ENCODE measurements at places on chromosomes 12 and 14.

GRCh38 chr12:104746467-104747088 is 211.5 kb downstream of the SLC41A2 start:
- DNase-seq = no peak

DNA sequence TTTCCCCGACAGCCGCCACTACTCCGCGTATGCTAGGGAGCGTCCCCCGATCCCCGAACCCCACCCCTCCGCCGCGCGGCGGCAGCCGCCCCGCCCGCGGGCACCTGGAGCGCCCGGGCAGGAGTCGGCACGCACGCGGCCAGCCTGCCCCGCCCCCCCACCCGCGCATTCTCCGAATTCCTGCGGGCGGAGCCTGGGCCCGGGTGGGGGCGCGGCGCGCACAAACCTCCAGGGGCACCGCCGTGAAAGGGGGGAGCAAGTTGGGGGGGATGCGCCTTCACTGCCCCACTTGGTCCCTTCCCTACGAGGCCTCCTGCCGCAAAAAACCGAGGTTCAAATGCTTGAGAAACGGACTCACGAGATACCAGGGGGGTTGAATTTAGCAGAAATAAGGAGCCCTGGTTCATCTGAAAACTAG is 1.7 kb downstream of the AJUBA start:
- DNase-seq = no peak

- DNase-seq = no peak
Observed at GRCh38 chr14:64990296-64990695, 3.6 kb downstream of the FNTB start.

DNA sequence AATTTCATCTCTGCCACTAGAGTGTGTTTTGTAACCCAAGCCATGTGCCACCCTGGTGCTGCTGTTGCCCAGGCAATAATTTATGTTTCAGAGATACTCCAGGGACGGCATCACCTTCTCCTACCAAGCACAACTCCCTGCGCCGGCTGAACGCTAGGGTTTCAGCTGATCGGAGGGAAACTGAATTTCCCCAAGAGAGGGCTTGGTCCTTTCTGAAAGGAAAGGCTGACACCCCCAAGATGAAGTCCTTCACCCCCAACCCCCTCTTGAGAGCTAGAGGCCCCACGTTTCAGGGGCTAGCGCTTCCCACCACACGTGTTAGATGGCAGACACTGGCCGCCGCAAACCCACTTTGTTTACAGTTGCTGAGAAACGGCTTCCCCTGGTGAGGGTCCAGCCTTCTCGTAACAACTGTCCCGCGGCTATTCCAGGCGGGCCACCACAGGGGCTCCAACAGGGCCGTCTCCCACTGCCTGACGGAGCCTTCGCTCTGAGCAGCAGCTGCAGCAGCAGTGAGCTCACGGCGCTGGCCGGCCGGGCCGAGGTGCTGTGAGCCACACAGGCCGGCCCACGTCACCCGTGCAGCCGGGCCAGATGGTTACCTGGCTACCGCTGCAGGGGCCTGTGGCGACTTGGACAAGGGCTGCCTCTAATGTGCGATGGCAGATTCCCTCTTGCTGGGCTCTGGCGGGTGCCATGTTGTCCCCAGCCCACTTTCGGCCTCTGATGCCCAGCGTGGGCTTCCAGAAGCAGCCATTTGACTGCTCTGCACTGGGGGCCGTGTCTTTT is 66.4 kb downstream of the TESC start:
- no peak for DNase-seq

- DNase-seq = no peak
Observed at GRCh38 chr14:104112609-104113571, 25.5 kb upstream of the KIF26A start.

GRCh38 chr12:53820514-53821306 is 68.9 kb upstream of the CISTR start:
- DNase-seq = no peak

DNA sequence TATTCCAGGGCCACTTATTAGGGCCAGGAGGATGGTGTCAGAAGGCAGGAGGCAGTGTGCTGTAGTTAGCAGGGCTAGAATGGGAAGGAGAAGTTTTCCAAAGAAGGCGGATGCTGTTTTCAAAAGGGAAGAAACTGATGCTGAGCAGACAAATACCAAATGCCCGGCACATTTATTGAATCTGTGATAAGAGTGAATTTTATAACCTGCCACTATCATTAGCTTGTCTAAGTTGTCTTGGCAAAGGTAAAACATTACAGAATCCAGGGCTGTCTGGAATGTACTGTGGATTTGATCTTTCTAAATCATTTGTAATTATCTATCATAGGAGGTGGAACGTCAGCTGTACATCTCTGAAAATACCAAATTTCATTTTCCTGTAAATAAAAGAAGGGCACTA is 40.8 kb downstream of the NDUFA12 start:
- DNase-seq = no peak

DNA sequence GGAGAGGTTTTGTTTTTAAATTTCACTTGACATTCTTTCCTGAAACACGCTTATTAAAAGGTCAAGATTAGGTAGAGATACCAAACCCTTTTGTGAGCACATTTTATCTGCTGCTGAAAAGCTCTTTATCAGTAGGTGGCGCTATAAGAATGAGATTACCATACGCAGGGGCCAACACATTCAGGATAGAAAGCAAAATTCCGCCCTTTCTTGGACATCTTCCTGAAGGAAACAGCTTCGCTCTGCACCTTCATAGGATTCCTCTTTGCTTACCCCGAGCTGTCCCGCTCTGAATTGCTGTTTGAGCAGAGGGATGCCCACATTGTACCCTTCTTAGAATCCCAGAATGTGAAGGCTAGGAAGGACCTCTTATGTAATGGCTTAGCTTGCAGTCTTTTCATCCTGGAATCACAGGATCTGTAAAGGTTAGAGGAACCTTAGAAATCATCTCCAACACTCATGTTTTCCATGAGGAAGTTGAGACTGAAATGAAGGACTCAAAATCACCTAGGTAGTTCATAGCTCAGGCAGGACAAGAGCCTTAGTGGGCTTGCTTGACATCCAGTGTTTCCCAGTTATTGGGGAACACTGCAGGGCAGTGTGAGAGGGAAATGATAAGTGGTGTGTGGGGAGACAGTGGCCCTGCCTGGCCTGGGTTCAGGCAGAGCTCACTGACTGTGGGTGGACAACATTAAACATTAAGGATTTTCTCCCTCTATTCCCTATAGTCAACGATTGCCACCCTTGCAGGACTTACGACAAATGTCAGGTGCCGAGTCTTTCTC is 38.7 kb upstream of the CRY1 start:
- no peak for DNase-seq

DNA sequence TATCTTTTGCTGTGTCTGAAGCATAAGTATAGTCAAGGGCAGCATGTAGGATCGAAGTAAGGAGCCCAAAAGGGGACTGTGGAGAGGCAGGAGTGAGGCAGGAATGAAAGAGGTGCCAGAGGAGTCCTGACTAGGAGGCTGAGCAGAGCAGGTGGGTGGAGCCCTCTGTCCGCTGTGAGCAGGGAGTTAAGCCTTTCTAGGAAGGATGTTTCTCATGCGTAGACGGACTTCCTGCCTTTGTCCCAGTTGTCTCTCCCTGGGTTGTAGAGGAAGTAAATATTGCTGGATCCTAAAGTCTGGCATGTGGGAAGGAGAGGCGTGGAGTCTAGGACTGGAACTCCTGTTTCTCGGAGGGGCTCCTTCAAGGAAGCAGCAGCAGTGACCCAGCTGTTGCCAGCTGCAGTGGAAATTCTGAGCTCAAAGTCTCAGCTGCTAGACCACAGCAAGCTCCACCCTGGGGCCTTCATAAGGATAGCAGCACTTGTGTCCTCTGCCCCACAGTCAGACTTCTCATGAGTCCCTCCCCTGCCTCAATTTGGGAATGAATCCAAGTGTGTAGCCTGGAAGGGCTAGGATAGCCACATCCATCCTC is 44.0 kb downstream of the RBMS2 start:
- DNase-seq = peak; percentile 23

DNA sequence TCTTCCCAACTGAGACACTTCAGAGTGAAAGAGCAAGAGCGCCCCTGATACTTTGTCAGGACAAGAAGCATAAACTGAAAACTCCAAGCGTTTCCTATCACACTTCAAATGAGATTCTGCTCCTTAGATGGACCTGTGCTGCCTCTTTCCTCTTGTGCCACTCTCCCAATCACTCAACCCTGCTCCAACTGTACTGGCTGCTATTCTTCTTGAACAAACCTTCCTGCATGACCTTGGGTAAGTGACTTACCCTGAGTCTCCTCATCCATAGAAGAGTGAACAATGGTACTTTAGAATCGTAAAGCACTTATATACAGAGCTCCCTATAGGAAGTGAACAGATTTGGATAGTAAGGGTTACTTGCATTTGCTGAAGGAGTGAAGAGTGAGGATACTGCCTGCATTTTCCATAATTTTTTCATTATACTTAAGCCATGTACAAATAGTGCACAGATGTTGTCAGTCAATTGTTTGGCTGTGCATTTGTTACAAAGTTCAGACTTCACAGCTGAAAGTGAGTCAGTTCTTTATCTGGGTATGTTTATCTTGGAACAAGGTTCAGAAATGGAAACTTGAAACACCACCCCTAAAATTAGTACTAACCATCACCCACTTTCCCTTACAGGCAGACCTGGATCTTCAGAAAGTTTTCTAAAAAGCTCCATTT is 10.8 kb downstream of the MTERF2 start:
- no peak for DNase-seq

- DNase-seq = no peak
Observed at GRCh38 chr14:95620659-95621059, 65.6 kb upstream of the TCL1B start.

- no peak for DNase-seq
Observed at GRCh38 chr12:125114365-125115141, 49.3 kb downstream of the AACS start.

DNA sequence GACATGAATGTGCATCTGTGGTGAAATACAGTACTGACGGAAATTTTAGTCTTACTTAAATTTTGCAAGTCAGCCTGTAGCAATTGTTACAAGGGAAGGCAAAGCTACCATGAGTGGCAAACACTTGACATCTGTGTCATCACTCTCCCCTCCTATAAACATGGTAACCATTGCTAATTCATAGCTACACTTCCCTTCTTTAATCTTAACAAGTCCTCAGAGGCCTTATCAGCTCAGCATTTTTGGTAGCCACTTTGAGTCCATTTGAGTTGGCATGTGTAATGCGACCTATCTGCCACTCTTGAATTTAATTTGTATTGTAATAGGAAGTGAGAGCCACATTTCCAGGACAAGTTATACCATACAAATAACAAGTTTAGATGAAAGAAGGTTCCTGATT is 218.1 kb downstream of the RMST start:
- DNase-seq = no peak

GRCh38 chr12:53199700-53200099 is 7.4 kb downstream of the ITGB7 start:
- DNase-seq = no peak

DNA sequence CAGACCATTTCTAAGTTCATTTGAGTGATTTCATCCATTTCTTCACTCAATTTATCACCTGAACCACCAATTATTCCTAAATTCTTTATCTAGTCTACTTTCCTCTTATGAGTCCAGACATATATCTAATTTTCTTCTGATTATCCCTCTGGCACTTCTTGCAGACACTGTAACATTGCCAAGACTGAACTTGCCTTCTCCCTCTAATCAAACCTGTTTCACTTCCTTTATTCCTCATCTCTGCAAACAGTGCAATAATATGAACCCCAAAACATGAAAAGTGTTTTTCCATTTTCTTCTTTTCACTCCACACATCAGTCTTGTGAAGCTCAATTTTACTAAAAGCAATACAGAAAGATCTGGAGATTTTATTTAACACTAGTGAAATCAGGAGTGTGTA is 37.8 kb upstream of the PTPRQ start:
- no peak for DNase-seq

All from AG09309 (cell line).